Activated naive CD8-positive, alpha-beta T cell treated with anti-CD3 and anti-CD28 coated beads for 36 hours (primary cell): ENCODE measurements at places on chromosomes 12 and 14. TPM values are rescaled to one million over a fixed set of nuclear protein-coding genes. Genes with fewer than 3 reads are reported as not detected.

MYF6 gene
- not detected for total RNA-seq

- DNase-seq = no peak
- peaks cover 2% of the 10 kb centered on the region for H3K4me1 ChIP-seq
- H3K27ac ChIP-seq = no peak overlapping the region
- no peaks in the 10 kb centered on the region for H3K36me3 ChIP-seq
- no peak overlapping the region for H3K4me3 ChIP-seq
Observed at GRCh38 chr14:100868621-100869370, 34.7 kb downstream of the RTL1 start.

DNA sequence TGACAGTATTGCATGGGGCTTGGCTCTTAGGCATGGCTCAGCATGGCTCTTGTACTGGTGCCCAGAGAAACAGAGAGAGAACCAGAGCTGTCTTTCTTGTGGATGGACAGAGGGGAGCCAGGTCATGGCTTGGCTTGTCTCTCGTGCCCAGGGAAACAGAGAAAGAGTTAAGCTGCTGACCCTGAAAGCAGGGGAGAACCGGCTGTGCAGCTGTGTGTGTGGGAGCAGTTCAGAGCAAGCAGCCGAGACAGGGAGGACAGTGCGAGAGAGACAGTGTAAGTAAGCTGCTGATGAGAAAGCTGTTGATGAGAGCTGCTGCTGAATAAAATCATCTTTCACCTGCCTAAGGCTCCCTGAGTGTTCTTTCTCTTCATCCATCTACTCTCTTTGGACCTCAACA is 61.3 kb upstream of the DDHD1 start:
- no peak for DNase-seq
- H3K4me3 ChIP-seq = no peak overlapping the region
- peaks cover 7% of the 10 kb centered on the region for H3K4me1 ChIP-seq
- no peaks in the 10 kb centered on the region for H3K36me3 ChIP-seq
- H3K27me3 ChIP-seq = no peaks in the 10 kb centered on the region

GRCh38 chr12:97713270-97713669 is 250.7 kb downstream of the RMST start:
- H3K4me1 ChIP-seq = no peaks in the 10 kb centered on the region
- H3K36me3 ChIP-seq = no peaks in the 10 kb centered on the region
- H3K4me3 ChIP-seq = no peak overlapping the region
- H3K27me3 ChIP-seq = no peaks in the 10 kb centered on the region
- DNase-seq = no peak
- no peak overlapping the region for H3K27ac ChIP-seq

DNA sequence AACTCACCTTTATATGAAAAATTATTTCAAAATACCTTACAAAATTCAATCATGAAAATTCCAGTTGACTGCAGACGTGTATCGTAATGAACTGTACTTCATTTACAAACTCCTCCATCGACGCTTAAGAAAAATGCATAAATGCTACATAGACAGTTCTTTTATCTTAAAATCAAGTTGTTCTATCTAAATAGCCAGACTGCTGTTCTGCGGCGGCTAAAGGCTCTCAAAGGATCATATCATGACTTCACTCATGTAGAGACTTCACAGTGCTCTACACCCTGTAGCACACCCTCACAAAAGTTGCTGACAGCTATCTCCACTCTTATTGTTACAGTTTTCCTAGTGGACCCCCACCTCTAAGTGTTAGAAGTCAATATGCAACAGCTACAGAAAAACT is 5.2 kb downstream of the KRAS start:
- no peaks in the 10 kb centered on the region for H3K27me3 ChIP-seq
- DNase-seq = no peak
- no peak overlapping the region for H3K4me3 ChIP-seq
- H3K27ac ChIP-seq = no peak overlapping the region
- H3K36me3 ChIP-seq = peaks cover 32% of the 10 kb centered on the region
- peaks cover 52% of the 10 kb centered on the region for H3K4me1 ChIP-seq

TAS2R50 gene
- 0.36 TPM for total RNA-seq

SMAGP gene
- 0.64 TPM for total RNA-seq

GRCh38 chr14:44768935-44769334 is 192.8 kb downstream of the KLHL28 start:
- no peak overlapping the region for H3K4me3 ChIP-seq
- H3K27ac ChIP-seq = peak overlapping the region; percentile 80
- no peak for DNase-seq
- no peaks in the 10 kb centered on the region for H3K36me3 ChIP-seq
- peaks cover 20% of the 10 kb centered on the region for H3K27me3 ChIP-seq

ADAM21 gene
- total RNA-seq = 0.23 TPM

FIGNL2 gene
- 0.40 TPM for total RNA-seq

HOXC12 gene
- not detected for total RNA-seq

- no peaks in the 10 kb centered on the region for H3K4me1 ChIP-seq
- no peaks in the 10 kb centered on the region for H3K27me3 ChIP-seq
- no peaks in the 10 kb centered on the region for H3K36me3 ChIP-seq
Observed at GRCh38 chr12:80749456-80749855, 32.7 kb downstream of the MYF5 start.

DNA sequence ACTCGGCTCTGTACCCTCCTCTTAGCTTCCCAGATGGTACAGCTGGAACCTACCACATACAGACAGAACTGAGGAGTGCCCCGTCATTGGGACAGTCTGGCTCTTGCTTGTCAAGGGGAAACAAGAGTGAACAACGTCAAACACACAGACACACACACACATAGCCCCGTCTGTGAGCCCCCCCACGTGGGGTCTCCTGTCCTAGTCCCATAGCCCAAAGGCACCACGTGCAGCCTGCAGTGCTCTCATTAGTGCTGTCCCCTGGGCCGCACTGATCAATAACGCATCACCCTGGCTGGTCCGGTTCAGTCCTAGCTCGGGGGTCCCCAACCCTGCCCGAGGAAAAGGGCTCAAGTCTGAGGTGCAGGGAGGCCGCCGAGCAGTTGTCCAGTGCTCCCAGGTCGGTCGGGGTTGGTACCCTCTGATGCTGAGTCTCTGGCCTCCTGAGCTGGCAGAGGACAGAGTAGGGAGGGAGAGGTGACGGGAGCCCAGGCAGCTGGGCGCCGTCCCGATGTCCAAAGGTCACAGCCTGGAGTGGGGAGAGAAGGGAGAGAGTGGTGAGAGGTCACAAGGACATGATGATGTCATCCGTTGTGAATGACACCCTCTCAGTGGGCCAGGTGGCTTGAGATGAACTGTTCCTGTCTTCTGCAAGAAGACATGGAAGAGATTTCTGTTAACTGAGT is 105.4 kb upstream of the NOS1 start:
- H3K27me3 ChIP-seq = no peaks in the 10 kb centered on the region
- H3K27ac ChIP-seq = no peak overlapping the region
- H3K4me3 ChIP-seq = no peak overlapping the region
- no peaks in the 10 kb centered on the region for H3K4me1 ChIP-seq
- DNase-seq = no peak

TAS2R8 gene
- not detected for total RNA-seq

DNA sequence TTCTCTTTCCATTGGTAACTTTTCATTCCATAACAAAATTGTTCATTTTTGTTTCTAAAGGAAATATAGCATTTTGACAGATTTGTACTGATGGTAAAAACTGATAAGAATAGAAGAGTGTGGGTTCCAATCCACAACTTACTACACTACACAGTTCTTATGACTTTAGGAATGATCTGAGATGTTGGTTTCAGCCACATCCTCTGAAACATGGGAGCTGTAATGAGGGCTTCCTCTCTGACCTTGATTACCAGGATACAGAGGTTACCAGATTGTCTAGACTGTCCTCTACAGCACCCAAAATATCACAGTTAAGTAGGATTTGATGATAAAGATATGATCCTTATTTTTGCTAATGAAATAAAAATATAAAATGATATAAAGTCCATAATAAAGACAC is 1184.6 kb downstream of the FLRT2 start:
- H3K27ac ChIP-seq = no peak overlapping the region
- H3K27me3 ChIP-seq = no peaks in the 10 kb centered on the region
- no peaks in the 10 kb centered on the region for H3K4me1 ChIP-seq
- H3K4me3 ChIP-seq = no peak overlapping the region
- no peaks in the 10 kb centered on the region for H3K36me3 ChIP-seq
- no peak for DNase-seq

DNA sequence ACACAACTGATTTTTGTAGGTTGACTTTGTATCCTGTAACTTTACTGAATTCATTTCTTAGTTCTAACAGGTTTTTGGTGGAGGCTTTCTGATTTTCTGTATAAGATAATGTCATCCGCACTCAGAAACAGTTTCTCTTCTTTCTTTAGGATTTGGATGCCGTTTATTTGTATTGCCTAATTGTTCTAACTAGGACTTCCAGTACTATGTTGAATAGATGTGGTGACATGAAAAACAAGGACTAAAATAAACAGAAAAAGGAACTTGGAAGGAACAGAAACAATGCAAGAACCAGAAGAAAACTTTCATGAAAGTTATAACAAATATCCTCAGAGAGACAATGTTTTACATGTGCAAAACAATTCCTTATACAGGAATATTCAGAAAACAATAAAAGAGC is 100.3 kb downstream of the GTF2A1 start:
- no peaks in the 10 kb centered on the region for H3K27me3 ChIP-seq
- H3K4me1 ChIP-seq = peaks cover 3% of the 10 kb centered on the region
- DNase-seq = no peak

DNA sequence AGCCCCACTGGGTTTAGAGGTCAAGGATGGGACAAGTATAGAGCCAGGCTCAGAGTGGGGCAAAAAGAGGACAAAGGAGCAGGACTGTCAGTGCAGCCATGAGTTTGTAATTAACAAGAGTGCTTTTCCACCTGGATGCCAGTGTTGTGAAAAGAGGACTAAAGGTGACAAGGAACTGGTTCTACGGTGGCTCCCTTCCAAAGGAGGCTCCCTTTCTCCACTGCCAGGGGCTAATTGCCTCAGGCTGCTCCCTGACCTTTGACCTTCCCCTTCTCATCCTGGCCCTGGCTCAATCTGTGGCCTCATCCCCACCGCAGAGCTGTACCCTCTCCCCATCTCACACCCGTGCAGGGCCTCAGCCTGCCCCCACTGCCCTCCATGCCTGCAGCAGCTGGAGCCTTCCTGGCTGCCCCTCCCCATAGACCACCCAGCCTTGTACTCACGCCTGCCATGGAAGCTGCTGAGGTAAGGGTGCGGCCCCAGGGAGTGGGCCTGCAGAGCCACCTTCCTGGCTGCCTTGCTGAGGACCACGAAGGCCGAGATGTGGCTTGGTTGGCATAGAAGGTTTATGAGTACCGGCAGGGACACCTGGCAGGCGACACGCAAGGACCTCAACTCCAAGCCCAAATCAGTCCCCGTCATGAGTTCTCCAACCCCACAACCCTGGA is 24.8 kb upstream of the FKBP4 start:
- no peak overlapping the region for H3K27ac ChIP-seq
- no peak for DNase-seq
- no peaks in the 10 kb centered on the region for H3K4me1 ChIP-seq

RASSF9 gene
- not detected for total RNA-seq

SLC39A5 gene
- total RNA-seq = 0.49 TPM

GPD1 gene
- total RNA-seq = 0.39 TPM

VASH1 gene
- 2.3 TPM for total RNA-seq

DNA sequence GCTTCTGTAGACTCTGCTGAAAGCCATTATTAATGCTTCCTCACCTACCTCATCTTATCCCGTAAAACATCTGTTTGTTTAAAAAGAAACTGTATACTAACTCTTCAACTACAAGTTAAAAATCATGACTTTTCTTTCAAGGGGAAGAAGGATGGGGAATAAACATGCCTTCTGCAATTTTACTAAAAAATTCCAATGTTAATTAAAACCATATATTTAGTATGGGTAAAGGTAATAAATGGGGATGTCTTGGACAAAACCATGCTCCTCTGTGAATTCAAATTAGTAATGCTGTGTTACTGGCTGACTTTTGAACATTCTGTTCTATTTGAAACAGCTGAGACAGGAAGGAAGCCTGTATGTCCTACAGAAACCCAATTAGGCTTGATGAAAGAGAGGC is 311.1 kb upstream of the DIO2 start:
- H3K4me3 ChIP-seq = no peak overlapping the region
- no peaks in the 10 kb centered on the region for H3K4me1 ChIP-seq
- H3K27me3 ChIP-seq = no peaks in the 10 kb centered on the region
- H3K36me3 ChIP-seq = peaks cover 30% of the 10 kb centered on the region

ITGA7 gene
- total RNA-seq = 3.7 TPM

GRCh38 chr12:27077586-27077985 is 4.8 kb downstream of the C12orf71 start:
- no peak for DNase-seq
- H3K27ac ChIP-seq = no peak overlapping the region
- no peaks in the 10 kb centered on the region for H3K27me3 ChIP-seq
- peaks cover 5% of the 10 kb centered on the region for H3K4me1 ChIP-seq
- H3K4me3 ChIP-seq = no peak overlapping the region
- H3K36me3 ChIP-seq = peaks cover 7% of the 10 kb centered on the region

GRCh38 chr12:125403843-125404242 is 338.6 kb downstream of the AACS start:
- H3K4me1 ChIP-seq = no peaks in the 10 kb centered on the region
- H3K27me3 ChIP-seq = peaks cover 9% of the 10 kb centered on the region
- H3K4me3 ChIP-seq = no peak overlapping the region

FCF1 gene
- 95.5 TPM for total RNA-seq

LRTM2 gene
- not detected for total RNA-seq

- H3K4me1 ChIP-seq = no peaks in the 10 kb centered on the region
- H3K36me3 ChIP-seq = no peaks in the 10 kb centered on the region
- H3K27me3 ChIP-seq = no peaks in the 10 kb centered on the region
Observed at GRCh38 chr12:66461331-66461730, 159.0 kb downstream of the HELB start.

DNA sequence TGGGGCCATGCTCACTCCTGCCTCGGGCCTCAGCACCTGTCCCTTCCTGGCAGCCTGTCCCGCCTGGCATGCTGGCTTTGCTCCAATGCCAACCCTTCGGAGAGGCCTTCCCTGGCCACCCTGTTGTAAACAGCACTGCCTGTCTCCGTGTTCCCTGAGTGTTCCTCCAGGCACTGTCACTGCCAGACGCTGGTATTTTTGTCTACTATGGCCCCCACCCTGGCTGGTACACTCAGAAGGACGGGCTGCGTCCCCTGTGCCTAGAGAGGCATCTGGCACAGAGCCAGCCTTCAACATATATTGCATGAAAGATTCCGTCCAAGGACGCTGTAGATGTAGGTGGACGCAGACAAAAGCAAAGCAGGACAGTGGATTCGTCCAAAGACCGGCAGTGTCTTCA is 2.7 kb upstream of the ASPG start:
- peaks cover 26% of the 10 kb centered on the region for H3K27me3 ChIP-seq
- no peak overlapping the region for H3K27ac ChIP-seq
- no peaks in the 10 kb centered on the region for H3K36me3 ChIP-seq
- no peak for DNase-seq
- H3K4me3 ChIP-seq = no peak overlapping the region

DNA sequence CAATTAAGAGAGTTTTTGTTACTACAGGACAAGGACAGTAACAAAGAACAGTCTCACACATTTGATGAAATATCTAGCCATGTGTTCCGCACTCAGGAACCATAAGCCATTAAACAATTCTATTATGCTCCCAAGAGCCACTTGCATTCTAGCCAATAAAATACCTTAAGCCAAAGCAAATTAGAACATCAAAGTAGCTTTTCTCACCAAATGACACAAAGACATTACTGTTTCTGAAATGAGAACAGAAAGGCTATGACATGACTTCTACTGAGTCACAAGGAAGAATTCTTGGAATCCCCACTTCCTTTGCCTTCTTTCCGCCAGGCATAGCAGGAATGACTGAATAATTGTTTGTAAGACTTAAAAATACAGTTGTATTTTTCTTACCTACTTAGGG is 445.8 kb downstream of the ATP23 start:
- H3K36me3 ChIP-seq = no peaks in the 10 kb centered on the region
- H3K4me3 ChIP-seq = no peak overlapping the region
- no peaks in the 10 kb centered on the region for H3K4me1 ChIP-seq
- no peak overlapping the region for H3K27ac ChIP-seq
- no peak for DNase-seq
